ENCODE measurements at places on chromosomes 12 and 14.

- no peak for DNase-seq
Measured at GRCh38 chr14:80956102-80956501, 681 bp downstream of the TSHR start.

GRCh38 chr12:89280833-89281538 lies 71.3 kb downstream of the DUSP6 start:
- DNase-seq, result no peak

DNA sequence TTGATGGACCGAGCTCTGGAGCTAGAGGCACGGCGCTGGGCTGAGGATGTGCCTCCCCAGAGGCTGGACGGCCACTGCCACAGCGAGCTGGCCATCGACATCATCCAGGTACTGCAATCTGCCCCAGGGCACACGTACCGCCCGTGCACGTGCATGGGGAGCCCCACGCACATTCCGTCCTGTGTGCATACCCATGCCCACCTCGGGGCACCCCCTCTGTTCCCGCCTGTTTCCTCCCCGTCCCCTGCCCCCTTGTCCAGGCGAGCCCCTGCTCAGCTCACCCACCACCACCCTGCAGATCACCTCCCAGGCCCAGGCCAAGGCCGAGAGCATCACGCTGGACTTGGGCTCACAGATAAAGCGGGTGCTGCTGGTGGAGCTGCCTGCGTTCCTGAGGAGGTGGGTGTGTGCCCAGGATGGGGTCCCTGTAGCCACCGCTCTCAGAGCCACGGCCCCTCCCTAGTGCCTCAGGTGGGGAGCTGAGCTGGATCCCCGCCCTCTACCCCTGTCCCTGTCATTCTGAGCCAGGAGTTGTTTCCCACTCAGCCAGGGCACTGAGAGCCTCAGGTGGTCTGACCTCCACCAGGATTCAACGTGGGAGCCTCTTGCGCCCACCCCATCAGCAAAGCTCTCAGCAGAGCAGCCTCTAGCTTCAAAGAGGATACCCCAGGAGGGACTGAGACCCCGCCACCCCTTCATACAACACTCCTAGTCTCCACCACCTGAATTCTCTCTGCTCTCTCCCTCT lies 6.9 kb downstream of the TNFAIP2 start:
- no peak for DNase-seq

DNA sequence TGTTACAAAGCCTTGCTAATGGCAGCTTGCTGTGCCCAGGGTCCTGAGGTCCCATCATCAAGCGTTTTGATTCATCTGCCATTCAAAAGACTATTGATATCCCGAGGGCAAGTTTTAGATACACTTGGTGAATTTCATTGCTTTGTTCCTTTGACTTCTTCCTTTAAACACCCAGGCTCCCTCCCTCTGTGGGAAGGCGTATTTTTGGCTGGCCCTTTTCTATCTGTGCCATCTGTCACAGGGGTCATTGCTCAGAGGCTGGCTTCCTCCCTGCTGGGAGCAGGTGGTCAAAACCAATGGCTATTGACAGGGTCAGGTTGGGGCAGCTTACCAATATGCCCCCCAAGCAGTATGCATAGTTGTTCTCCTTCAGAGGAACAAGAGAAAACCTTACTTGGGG lies 40.0 kb downstream of the SCN8A start:
- no peak for DNase-seq

DNA sequence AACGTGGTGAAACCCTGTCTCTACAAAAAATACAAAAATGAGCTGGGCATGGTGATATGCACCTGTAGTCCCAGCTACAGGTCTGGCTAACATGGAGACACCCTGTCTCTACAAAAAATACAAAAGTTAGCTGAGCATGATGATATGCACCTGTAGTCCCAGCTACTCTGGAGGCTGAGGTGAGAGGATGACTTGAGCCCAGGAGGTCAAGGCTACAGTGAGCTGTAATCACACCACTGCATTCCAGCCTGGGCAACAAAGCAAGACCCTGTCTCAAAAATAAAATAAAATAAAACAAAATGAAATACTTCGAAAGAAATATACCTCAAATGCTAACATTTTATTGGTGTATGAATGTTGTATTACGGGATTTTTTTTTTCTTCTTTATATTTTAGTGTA lies 107.6 kb upstream of the EGLN3 start:
- no peak for DNase-seq

All from stimulated activated CD8-positive, alpha-beta memory T cell treated with anti-CD3 and anti-CD28 coated beads, Interleukin-4, amount 100 ng/mL, for 1 hour (primary cell).